ENCODE measurements at places on chromosomes 2 and 18.

GRCh38 chr2:125634662-125635061 lies 1021.3 kb upstream of the GYPC start:
- no peak for DNase-seq

DNA sequence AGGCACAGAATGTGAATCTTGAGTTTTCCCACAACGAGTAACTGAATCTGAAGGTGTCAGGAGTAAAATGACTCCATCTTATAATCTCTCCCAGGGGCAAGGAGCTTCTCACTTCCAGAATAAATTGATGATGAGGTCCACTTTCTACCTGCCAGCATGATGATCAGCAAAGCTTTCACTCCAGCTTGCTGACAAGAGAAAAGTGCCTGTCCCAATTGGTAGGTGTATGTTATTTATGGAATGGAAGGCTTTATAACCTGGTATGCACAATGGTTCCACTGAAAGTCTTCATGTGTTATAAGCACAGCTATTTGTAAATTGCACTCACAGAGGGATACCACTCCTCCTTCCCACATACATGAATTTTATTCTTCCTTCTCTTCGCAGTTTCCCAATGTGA lies 401.0 kb upstream of the UBE2E3 start:
- DNase-seq, result no peak

DNA sequence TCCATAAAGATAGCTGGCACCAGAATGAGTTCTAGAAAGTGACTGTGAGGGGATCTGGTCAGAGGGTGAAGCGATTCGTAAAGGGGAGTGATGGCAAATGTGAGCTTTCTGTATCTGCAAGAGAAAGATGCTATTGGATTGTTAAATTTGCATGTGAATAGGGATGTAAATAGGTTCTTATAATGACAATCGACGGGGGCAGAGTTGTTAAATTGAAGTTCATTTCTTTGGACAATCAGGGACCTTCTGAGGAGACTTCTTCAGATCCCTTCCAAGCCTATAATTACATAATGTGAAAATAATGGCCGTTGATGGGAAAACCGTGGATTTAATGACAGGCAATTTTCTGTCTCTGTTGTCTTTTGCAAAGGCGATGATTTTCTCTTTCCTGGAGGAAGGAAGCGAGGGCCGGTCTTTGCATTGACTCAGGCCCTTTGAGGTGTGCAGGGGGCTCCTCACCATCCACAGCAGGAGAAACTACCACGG lies 52.2 kb upstream of the TMEM18 start:
- no peak for DNase-seq

- no peak for DNase-seq
Measured at GRCh38 chr2:85644909-85645308, 23.1 kb downstream of the SFTPB start.

GRCh38 chr2:142987044-142987443 lies 109.6 kb downstream of the KYNU start:
- DNase-seq, result no peak

- DNase-seq, result no peak
Measured at GRCh38 chr2:120429586-120430500, 83.9 kb downstream of the INHBB start.

GRCh38 chr2:11527001-11527400 lies 6.8 kb upstream of the GREB1 start:
- DNase-seq, result no peak

GRCh38 chr2:165203689-165204559 lies at the start of gene SCN3A:
SCN3A (minus strand) TSS chr2:165204050; CDS start chr2:165176394, 27,656 bp downstream.
- peak; percentile 43 for DNase-seq

DNA sequence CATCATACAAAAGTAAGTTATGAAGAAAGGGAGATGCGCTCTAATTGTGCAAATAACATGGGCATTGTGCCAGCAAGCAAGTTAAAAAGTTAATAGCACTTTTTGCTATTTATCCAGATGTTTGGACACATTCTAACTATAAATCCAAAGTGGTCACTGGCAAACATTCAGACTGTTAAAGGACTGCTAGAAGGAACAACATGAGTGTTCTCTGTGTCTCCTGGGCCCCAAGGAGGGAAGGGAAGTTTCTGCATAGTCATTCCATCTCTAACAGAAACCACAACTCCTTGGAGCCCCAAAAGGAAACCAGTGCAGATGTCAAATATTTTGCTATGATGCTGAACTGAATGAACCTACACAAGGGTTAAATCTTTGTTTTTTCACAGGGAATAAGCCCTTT lies 213.3 kb upstream of the HNRNPA3 start:
- DNase-seq, result peak; percentile 63

DNA sequence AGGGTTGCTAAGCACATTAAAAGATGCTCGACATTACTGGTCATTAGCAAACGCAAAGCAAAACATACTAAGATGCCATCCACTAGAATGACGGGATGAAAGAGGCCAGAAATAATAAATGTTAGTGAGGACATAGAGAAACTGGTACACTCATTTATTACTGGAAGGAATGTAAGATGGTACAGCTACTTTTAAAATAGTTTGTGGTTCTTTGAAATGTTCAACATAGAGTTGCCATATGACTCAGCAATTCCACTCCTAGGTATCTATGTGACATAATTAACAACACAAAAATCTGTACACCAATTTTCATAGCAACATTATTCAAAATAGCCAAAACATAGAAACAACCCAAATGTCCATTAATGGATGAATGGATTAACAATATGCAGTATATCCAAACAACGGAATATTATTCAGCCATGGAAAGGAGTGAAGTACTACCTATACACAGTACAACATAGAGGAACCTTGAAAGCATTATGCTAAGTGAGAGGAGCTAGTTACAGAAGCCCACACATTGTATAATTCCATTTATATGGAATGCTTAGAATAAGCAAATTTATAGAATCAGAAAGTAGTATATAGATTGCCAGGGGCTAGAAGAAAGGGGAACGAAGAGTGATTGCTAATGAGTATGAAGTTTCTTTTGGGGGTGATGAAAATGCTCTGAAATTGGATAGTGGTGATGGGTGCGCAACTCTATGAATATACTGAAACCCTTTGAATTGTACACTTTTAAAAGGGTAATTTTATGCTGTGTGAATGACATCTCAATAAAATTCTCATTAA lies 61.9 kb upstream of the IL1R1 start:
- DNase-seq, result no peak

- DNase-seq, result no peak
Measured at GRCh38 chr2:118431586-118431985, 343.3 kb downstream of the INSIG2 start.

DNA sequence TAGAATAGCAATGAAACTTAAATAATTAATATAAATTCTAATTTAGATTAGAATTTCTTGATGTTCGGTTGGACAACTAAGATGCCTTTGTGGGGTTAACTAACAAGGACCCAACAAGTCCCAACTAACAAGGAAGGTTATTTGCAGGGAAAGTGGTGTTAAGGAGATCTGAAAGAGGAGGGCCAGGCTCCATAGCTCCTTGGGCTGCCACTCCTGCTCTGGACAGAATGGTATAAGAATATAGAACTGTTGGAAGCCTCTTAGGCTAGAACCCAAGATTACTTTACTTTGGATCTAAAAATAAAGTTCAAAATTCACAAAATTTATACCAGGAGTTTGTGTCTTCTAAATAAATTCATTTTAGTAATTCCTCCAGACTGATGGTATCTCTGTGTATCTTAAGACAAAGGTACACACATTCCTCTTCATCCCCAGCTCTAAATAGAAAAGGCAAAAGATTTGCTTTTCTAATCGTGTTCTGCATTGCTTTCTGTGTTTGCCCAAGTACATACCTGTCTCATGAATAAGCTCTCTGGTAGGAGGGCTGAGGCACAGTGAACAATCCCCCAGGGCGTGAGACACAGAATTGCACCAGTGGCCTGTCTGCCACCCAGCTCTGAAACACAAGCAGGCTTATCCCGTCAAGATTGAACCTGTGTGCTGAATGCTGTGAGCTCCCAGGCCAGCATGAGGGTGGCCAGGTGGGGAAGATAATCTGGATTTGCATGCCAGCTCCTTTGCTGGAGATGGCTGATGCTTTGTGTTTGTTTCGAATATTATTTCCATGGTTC lies 176.0 kb downstream of the ACKR3 start:
- peak; percentile 72 for DNase-seq

DNA sequence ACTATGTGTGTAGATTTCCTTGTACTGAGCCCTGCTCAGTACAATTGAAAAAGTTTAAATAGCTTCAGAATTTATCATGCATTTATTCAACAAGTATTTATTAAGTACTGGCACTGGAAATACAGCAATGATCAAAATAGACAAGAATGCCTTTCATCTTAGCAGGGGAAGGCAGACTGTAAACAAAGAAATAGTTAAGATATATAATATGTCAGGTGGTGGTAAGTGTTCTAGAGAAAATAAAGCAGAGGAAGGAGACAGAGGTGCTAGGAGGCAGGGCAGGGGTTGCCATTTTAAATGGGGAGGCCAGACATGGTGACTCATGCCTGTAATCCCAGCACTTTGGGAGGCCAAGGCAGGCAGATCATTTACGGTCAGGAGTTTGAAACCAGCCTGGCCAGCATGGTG lies 13.6 kb upstream of the LIPG start:
- DNase-seq, result no peak

DNA sequence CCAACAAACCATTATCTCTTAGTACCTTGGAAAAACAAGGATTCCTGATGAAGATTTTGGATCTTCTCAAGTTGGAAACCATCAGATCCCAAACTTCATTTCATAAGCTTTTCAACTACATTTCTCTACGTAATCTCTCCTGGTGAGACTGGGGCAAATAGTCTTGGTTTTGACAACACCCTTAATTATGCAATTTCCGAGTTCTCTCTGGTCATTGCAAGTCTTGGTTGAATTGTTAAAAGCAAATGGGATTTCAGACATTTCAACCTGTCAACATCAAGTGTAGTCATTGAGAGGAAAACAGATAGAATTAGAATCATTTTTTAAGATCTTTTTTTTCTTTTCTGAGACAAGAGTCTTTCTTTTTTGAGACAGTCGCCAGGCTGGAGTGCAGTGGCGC lies 26.2 kb downstream of the KLF7 start:
- DNase-seq, result no peak

GRCh38 chr2:190450363-190450762 lies 42.2 kb downstream of the MFSD6 start:
- DNase-seq, result no peak

DNA sequence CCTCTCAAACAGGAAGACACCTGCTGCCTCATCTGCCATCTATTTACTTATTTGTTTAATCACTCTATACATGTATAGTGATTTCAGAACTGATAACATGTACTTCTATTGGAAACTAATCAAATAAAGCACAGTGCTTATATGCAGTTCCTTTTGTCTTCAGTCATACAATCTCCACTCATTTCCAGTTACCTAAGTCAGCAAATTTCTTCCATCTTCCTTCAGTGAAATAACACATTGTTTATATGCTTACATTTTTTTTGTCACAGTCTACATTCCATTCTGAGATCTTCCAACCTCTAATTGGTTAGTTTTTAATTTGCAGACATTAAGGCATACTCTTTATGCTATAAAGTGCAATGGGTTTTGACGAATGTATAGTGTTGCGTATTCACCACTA lies 300.6 kb downstream of the NAPG start:
- no peak for DNase-seq

DNA sequence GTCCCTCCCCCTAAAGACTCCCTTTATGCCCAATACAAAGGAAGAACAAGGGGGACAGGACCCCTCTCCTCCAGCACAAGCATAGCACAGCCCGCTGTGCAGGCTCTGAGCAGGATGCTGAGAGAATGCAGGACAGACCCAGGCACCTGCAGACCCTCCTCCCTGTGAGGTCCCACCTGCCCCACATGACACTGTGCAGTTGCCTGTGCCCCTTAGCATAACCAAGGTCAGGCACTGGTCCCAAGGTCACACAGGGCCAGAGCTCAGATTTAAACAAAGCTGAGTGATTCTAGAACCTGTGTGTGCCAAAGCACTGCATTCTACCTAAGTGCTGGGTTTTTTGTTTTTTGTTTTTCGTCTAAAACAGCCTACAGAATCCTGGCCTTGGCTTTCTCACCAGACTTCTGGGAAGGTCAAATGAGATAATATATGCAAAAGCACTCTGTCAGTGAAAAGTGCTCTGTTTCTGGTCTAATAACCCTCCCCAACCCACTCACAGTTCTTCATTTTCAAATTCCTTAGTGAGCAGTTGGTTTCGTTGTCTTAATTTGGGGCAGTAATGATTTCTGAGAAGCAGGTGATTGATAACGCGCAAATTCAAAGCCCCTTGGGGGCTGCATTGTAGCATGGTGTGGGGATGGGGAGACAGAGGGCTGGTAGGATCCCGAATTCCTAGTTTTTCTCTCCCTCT lies 125.7 kb downstream of the KCTD1 start:
- DNase-seq, result no peak

- peak; percentile 58 for DNase-seq
Measured at GRCh38 chr2:88874063-88874657, 182.7 kb downstream of the RPIA start.

- no peak for DNase-seq
Measured at GRCh38 chr2:156511803-156512202, 75.6 kb downstream of the GPD2 start.

DNA sequence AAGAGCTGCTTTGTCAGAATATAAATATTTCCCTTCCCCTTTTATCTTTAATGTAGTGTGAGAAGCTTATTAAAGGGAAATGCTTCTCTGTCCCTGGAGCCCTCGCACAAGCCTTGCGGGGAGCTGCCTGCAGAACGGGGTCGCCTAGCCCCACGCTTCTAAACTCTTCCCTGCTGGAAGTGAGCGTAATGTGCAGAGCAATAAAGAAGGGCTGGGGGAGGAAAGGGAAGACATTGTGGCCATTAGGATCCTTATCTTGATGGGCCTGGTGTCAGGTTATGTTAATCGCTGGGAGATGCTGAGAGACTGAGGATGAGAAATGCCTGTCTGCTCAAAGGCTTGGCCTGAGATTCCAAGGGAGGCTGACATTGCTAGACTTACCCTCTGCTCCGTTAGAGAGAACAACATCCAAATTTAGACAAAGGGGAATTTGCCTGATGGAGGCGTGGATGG lies 18.9 kb upstream of the FZD7 start:
- no peak for DNase-seq

DNA sequence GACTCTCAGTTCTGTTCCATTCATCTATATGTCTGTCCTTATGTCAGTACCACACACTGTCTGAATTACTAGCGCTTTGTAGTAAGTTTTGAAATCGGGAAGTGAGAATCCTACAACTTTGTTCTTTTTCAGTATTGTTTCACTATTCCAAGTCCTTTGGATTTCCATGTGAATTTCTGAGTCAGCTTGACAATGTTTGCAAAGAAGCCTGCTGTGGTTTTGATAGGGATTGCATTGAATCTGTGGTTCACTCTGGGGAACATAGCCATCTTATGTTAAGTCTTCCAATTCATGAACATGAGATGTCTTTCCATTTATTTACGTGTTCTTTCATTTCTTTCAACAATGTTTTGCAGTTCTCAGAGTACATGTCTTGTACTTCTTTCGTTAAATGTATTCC lies 15.0 kb downstream of the SLC3A1 start:
- peak; percentile 23 for DNase-seq

DNA sequence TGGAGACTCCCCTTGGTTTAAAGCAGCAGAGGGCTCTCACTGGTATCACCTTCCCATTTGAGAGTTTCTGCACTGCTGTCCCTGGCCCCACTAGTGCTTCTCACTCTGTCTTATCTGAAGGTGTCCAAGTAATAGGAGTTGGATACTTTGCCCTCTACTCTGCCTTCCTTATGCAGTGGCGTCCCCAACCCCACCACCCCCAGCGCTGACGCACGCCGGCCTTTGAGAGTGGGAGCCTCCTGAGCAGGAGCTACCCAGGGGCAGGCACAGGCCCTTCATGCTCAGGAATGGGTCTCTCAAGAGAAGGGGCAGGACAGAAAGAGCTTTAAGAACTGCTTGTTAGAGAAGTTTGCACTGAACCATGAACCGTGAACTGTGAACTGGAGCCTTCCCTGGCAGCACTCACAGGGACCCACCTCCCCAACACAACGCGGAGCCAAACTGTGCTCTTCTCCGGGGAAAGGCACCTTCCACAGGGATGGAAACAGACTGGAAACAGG lies 3.3 kb downstream of the CIB4 start:
- no peak for DNase-seq

GRCh38 chr2:212960336-212960735 lies 191.1 kb downstream of the IKZF2 start:
- no peak for DNase-seq

Data from AG08395 (cell line).